Stimulated activated CD8-positive, alpha-beta memory T cell treated with anti-CD3 and anti-CD28 coated beads, Interleukin-4, amount 100 ng/mL, for 1 hour (primary cell): ENCODE measurements at places on chromosomes 5 and 9.

DNA sequence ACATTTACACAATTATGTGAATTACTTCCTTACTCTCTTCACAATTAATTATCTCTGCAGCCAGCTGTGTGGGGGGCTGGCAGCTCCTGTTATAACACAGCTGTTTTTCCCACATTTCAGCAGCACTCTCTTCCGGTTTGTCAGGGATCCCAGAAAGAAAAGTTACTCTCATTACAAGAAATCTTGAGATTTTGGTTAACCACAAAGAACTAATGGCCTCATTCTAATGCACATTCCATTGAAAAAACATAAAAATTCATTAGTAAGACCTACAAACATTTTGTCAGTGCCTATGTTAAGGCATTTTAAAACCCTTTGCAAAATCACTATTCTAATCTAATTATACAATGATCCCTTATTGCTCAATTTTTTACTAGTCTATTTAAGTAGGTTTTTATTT, 64.1 kb downstream of the PDE4D start:
- no peak for DNase-seq

DNA sequence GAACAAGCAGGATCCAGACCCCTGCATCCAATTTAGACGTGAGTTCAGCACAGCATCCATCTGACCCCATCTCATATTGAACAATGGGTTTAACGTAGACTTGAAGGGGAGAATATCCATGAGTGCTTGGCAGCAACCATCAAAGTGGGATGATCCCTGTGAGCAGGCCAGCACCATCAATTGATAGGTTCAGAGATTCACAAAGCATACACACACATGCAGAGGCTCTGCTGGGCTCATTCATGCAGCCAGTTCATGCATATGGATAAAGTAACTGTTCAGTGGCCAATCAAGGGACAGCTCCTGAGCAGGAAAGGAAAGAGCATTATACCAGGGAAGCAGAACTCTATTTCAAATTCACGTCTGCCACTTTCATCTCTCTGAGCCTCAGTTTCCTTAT, 24.8 kb upstream of the CPEB4 start:
- DNase-seq, result no peak

- no peak for DNase-seq
These were observed 13.1 kb downstream of the PPIP5K2 start for GRCh38 chr5:103133231-103133630.

- no peak for DNase-seq
These were observed 19.9 kb downstream of the DTWD2 start for GRCh38 chr5:118968406-118968911.

- DNase-seq, result no peak
These were observed 135.2 kb downstream of the GNA14 start for GRCh38 chr9:77512876-77513275.

GRCh38 chr5:147340941-147341340, 106.1 kb downstream of the STK32A start:
- DNase-seq, result no peak

DNA sequence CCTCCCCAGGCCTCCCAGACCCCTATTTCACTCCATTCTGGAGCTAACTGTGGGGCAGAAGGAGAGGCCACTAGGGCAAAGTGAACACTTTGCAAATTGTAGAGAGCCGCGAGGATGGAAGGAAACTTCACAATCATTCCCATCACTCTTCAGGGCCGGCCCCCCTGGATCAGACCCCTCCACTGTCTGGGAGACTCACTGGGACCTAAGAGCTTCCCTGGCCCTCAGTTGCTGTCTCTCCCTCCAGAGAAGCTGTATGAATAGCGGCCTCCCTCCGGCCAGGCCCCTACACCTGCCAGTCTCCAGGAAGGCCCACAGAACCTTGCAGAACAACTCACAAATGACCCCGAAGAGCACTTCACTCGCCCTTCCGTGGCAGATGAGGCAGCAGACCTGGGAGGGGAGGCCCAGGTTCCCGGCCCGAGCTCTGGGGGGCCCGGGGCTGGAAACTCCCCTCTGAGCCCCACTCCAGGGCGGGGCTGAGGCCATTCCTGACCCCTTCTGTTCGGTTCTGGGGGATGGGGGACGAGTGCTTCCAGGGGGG, 141.9 kb upstream of the IER5L start:
- no peak for DNase-seq

DNA sequence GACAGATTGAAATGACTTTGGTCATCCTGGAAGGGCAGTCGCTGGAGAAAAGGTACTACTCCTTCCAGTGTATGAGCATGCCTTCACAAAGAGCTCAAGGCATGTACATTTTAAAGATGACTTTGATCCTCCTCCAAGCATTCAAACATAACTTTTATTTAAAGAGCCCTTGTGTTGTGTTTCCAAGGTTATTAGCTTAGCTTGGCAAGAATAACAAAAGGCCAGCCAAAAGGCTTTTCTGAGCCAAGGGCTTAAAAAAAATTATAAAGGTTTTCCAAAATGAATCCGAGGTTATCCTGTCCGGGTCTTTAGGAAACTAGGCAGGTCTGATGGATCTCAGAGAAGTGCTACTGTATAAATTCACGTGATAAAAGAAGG, 71.0 kb upstream of the PLPP6 start:
- no peak for DNase-seq

GRCh38 chr9:89530726-89531125, 32.8 kb upstream of the SEMA4D start:
- DNase-seq, result no peak

DNA sequence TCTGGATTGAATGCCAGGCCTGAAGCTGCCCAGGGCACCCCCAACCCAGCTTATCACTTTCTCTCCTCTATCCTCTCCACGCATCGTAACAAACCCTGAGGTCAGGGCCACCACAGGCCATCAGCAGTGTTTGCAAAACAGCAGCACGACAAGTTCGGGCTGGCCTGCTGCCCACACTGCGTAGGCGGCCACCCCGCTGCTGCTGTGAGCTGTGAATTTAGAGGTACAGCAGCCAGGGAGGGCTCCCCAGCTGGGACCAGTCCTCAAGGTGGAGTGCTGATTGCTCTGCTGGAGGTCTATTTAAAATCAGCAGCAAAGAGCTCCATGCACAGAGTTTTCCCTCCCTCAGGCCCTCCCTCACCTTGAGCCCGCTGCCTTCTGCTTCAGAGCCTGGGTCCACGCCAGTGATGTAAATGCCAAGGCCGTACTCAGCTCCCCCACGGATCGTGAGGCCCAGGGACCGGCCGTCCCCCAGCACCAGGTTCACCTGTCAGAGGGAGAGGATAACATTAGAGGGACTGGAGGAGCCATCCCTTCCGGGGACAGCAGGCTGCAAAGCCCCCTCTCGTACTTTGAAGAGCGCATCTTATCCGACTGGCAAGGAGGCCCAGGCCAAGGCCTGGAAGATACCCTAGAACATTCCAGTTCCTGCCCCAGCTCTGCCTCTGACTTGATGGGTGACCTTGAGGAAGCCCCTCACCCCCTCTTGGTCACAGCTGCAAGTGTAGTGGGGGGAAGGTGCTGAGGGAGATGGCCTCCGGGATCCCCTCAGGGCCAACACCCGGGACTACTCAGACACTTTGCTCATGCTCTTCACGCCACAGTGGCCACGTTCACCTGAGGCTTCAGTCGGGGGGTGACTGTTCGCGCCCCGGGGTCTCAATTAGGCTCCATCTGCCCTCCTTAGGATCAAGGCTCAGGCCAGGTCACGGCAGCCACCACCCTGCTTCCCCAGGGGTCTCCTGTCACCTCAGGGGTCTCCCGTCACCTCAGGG, 39.1 kb downstream of the WHRN start:
- no peak for DNase-seq

GRCh38 chr9:129620669-129621295, at the start of gene C9orf50:
TSS of gene C9orf50 (minus strand) at chr9:129621101. CDS start at chr9:129620574, 527 bp downstream.
- no peak for DNase-seq

DNA sequence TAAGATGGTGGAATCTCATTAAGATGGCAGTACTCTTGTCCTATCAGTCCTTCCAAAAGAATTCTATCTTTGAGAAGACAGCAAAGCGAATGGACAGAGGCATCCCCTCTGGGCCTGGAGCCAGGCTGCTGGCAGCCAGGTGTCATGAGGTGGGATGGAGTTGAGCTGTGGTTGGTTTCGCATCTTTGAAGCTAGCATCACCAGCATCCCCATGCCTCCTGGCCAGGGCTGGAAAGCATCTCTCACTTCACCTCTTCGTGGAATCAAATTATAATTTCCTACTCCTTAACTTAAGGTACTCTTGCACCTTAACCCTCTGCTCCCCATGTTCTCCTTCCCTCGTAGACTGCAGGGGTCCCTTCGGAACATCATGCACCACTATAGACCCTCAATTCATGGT, 248.3 kb downstream of the GADD45G start:
- DNase-seq, result no peak
